Fibroblast of skin of right quadriceps (primary cell): ENCODE measurements at places on chromosomes 16 and 17.

DNA sequence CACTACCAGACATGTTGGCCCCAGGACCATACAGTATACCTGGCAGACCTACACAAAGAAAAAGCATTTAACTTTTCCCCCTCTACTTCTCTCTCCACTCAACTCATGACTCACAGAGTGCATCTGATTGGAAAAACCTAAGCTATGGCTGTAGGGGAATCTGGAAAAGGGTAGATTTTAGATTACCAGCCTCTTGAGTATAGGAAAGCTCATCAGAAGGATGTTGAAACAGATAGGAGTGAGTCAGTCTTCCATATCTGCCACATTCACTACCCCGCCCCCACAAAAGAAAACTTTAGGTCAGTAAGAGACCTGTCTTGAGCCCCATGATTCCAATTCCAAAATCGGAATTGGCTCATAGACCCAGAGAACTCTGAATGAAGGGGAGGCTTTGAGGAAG lies 12.3 kb downstream of the KRT9 start:
- DNase-seq = peak; percentile 37

DNA sequence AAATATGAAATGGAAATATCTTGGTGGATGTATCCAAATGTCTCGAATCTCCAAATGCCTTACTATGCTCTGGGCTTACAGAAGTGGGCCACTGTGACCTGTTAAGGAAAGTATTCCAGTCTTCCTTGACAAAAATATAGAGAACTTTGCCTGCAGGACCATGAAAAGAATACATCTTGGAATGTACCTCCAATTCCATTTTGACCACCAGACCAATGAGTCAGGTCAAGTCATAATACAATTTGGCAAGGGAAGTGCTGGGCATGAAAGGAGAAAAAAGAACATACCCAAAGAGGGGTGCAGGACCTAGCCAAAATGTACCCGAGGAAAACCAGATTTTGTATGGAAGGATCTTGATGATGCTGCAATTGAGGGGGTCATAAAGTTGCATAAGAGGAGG lies 1153.7 kb upstream of the GOT2 start:
- no peak for DNase-seq

GRCh38 chr17:81553018-81553615 lies 964 bp upstream of the FAAP100 start:
- peak; percentile 68 for DNase-seq

- DNase-seq = no peak
These were observed 25.6 kb downstream of the MGAT5B start for GRCh38 chr17:76893623-76894334.

- DNase-seq = no peak
These were observed 11.5 kb downstream of the HAS3 start for GRCh38 chr16:69116906-69117305.

GRCh38 chr16:89581045-89581695 lies 5.6 kb downstream of the CPNE7 start:
- peak; percentile 97 for DNase-seq

DNA sequence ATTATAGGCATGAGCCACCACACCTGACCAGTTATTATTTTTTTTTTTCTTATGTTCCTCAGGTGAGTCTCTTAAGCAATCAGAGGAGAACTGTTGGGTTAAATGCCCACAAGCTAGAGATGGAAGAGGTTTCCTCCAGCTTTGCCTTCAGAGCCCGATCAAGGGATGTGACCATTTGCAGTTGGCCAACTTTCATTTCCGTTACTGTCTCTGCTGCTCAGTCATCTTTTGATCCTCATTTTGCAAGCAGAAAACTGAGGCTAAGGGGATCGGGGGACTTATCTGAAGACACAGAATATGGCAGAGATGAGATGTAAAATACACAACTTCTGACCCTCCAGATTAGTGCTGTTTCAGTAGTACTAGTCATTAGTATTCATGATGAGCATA lies 188.8 kb downstream of the RAB11FIP4 start:
- no peak for DNase-seq

DNA sequence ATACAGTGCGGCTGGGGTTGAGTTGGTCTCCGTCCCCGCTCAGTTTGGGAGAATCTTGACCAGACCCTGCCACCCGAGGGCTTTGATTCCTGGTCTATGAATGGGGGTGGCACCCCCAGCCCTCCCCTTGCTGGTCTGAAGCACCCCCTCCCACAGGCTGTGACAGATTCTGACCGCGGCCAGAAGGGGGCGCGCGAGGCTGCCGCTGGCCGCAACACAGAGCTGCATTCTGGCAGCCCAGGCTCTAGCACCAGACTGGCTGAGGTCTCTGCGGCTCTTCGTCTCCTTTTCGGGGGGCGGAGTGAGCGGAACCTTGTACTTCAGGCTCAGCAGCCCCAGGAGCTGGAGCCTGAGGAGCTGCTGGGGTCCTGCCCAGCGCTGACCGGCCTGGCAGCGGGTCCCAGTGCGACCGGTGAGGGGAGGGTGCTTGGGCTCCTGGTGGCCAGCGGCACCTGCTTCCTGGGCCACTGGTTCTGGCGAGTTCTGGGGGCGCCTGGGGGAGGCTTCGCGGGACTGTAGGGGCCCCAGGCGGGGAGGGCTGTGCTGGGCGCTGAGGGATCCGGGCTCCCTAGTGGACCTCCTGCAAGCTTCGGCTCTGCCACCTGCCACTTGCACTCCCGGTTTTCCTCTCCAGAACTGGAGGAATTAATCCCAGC lies 1011.6 kb downstream of the KCNJ18 start:
- DNase-seq = no peak

GRCh38 chr17:296379-296778 lies 56.2 kb downstream of the RPH3AL start:
- DNase-seq = no peak

- DNase-seq = no peak
These were observed 3.1 kb upstream of the RAB11FIP4 start for GRCh38 chr17:31388351-31388750.

DNA sequence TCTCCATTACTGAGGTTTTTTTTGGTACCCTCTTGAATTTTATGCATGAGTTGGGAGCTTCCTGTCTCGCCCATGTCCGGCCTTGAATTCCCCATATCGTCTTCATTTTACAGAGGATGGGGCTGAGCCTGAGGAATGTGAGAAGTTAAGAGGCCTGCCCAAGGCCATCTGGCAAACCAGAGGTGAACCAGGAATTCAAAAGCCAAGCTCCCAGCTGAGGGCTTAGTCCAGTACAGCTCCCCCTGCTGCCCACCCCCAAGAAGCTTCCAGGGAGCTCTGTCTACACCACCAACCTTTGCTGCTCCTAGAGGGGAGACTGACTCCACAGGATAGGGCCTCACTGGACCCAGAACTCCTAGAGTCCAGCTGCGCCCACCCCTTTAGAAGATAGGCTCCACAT lies 20.7 kb upstream of the C16orf78 start:
- DNase-seq = no peak

GRCh38 chr16:81818568-81818896 lies 39.4 kb downstream of the PLCG2 start:
- DNase-seq = no peak

DNA sequence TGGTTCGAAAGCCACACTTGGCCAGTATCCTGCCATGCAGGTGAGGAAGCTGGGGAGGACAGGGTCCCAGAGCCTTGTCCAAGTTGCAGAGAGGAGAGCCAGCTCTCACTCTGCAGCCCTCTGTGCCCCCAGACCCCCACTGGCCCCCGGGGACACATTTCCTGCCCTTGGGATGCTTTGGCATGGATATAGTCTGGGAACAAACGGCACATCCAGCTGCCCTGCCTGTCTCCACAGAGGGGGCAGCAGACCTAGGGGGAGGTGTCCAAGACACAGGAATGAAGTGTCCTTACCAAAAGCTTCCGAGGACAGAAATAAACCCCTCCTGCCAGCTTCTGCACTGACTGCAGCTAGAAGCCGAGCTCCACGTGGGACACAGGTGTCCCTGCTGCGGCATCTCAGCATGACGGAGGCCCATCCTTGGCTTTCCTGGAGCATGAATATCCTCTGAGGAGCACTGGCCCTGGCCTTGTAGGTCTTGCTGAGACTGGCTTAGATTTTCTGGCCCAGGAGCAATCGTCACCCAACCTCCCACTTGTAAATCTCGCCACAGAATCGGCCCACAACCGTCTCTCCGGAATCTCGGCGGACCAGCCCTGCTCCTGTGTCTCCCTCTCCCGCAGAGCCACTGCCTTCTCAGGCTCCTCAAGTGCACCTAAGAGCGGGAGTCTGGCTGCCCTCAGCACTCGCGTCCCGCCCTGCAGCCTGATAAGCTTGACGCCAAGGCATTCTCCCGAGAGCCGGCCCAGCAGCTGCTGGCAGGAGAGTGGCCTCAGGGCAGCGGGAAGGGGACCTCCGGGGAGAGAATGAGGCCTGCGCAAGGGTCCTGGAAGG lies 1.1 kb upstream of the CAPN15 start:
- peak; percentile 14 for DNase-seq

DNA sequence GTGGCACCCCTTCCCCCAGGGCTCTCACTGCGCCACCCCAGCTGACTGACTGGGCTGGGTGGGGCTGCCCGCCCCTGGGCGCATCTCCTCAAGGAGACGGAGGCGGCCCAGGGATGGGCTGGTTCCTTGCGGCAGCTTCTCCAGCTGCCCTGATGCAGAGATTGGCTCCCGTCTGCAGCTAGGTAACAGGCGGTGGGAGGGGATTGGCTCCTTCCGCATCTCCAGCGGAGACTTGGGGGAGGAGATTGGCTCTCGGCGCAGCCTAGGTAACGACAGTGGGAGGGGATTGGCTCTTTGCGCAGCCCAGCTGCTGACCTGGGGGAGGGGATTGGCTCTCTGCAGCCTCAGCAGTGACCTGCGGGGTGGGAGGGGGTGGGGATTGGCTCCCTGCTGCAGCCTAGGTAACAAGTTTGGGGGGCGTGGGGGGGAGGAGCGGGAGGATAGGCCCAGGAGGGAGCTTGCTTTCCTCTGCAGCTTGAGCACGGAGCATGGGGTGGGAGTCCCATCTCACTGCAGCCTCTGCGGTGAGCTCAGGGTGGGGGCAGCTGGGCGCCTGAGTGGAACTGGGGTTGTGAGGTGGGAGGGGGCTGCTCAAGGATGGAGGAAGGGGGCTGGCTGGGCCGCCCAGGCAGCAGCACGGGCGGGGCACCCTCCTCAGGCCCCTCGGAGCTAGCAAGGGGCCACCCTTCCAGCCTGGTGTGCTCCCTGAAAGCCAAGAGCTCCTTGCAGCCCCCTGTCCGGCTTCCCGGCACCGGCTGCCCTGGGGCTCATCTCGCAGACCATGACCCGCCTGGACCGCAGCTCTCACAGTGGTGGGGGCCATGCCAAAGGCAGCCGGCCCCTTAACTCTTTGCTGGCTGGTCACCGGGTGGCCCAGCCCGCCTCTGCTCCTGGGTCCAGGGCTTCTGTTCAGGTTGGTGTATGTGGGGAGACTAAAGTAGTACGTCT lies 6.4 kb downstream of the NFE2L1 start:
- DNase-seq = peak; percentile 69

DNA sequence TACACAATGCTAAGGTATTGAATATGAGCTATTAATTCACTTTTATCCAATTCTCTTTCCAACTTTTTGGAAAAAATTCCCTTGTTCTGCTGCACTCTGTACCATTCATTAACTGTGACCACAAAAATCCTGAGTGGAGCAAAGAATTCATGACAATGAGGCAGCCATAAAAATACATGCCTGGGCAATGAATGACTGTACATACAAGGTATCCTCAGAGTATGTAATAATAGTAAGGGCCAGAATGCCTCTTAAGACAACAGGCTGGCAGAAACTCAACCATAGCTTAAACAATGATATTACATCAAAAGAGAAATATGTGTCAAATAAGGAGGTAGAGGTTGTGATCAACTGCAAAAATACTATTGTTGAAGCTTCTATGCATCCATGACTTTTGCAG lies 74.7 kb upstream of the CA10 start:
- DNase-seq = no peak

- DNase-seq = no peak
These were observed 162.9 kb downstream of the SEC14L1 start for GRCh38 chr17:77303620-77304019.

DNA sequence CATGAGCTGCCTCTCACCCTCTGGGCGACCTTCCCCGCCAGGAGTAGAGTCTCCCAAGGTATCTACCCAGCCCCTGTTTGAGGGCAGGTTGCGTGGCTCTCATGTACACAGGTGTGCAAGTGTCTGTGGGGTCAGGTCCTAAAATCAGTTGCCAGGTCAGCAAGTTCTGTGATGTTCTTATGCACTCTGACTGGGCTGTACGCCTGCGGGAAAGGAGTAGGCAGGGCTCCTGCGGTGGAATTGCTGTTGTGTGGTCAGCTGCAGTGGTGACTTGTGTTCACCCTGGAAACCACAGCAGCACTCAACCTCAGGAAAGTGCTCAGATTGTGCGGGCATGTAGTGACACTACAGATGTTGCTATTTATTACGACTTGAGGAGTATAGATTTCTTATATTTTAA lies 19.4 kb downstream of the NARF start:
- DNase-seq = no peak
